Stimulated activated CD8-positive, alpha-beta memory T cell treated with anti-CD3 and anti-CD28 coated beads, Interleukin-15, amount 100 ng/mL, for 1 hour (primary cell): ENCODE measurements at places on chromosomes 3 and 15.

DNA sequence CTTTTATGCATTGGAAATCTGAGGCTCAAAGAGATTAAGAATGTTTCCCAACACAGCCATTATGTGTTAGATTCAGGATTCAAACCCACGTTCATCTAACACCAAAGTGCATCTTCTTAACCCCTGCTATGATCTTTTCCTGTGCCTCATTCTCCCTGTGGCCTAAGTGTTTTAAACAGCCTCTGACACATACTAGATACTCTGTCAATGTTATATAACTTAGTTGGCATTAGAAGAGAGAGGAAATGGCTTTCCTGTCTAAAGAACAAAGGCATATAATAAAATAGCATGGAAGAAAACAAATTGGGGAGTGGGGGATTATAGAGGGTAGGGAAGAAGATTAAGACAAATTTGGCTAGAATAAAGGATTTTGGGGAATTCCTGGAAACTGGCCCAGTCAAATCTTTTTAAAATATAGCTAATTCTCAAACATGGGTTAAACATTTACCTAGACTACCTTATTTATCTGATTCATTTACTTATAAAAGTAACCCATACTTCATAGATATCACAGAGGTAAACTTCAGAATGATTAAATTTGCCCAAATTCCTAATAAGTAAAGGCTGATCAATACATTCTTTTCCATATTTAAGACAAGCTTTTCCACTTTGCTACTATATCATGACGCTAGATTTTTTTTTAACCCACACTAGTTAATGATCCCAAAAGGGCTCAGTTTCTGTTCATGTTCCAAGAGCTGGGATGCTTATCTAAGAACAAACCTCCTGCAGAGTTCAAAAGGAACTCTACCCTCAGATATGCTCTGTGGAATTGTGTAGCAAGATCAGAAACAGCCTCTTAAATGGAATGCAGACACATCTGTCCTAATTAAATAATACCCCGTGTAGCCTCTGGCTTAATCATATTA is 122.9 kb upstream of the PTPRG start:
- DNase-seq = no peak

DNA sequence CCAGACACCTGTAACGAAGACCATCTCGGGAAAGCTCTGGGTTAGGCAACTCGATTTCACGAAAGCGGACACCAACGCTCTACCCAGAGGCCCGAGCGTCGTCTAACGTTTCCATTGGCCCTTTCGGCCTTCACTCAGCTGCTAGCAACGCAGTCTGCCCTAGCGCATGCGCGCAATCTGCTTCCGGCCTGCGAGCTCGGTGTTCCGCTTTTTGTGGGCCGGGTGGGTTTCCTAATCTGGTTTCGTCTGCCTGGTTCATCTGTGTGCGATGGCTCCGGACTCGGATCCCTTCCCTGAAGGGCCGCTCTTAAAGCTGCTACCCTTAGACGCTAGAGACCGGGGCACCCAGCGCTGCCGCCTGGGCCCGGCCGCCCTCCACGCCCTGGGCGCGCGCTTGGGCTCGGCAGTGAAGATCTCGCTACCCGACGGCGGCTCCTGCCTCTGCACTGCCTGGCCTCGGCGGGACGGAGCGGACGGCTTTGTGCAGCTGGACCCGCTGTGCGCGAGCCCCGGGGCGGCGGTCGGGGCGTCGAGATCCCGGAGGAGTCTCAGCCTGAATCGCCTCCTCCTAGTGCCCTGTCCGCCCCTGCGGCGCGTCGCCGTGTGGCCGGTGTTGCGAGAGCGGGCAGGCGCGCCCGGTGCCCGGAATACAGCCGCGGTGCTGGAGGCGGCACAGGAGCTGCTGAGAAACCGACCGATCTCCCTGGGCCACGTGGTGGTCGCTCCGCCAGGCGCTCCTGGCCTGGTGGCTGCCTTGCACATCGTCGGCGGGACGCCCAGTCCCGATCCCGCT is 24.0 kb upstream of the GATM start:
- DNase-seq = peak; percentile 90

DNA sequence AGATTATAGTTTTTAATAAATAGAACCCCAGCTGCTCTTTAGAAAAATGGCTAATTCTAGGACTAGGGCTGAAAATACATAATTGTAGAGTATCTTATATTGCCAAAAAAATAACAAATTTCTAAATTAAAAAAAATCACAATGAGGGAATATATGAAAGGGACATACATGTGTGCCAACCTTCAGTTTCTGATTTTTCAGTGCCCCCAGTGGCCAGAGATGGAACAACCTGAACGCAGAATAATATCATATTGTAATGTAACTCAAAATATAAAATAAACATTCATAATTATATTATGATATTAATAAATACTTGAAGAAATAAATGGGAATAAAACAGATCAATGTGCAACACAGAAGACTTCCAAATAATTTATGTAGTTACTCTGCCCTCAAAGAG is 460.5 kb downstream of the ZNF385D start:
- DNase-seq = no peak

DNA sequence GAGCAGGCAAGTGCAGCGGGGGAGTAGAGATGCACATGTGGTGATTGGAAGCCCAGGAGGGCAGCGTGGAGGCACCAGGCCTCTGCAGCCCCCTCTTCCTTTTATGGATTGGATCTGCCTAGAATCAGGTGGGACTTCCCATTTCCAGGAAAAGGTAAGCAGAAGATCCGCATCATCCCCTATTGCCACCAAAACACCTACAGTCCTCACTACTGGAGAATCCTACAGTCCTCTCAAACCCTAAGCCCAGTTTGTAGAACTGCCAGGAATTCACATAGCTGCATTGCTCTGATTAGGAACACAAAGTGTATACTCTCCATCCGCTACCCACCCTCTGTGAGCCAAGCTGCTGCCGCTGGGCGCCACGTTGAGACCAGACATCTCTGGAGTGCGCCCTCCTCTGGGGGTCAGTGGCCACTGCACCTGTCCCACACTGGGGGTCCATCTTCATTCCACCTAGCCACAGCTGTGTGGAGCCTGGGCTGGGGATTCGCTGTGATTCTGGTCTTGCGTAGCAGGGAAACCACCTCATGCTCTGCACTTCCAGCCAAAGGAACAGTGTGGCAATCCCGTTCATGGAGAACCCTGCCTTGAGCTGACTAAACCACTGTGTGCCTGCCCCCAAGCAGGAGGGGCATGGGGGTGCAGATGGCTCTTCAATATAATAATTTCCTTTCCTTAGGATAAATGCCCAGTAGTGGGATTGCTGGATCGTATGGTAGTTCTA is 88.9 kb upstream of the PTX3 start:
- no peak for DNase-seq

DNA sequence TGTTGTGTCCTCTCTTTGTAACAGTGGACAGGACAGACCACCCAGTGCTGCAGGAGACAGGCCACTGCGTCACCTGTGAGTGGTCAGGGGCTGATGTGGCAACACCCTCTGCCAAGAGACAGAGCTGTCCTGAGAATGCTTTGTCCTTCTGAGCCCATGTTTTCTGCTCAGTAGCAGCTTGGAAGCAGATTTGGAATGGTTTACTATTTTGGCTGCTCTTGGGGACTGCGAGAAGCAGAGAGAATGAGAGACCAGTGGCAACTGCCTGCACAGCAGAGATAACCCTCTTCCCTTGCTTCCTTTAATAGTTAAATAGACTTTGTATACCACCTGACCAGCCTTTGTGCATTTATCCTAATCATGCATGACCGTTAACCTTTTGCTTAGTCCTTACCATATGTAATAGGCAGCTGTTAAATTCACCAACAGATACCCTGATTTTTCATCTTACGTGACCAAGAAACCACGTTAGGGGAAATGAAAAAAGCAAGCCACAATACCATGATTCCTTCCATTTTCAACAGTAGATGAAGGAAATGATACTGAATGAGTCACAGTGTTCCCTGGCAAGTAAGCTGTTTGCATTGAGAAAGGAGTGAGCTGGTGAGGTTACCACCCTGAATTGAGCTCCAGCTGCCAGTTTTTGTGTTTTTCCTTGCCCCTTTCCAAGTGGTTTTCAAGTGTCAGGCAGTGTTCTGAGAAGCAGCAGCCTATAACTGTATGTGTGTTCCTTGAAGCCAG is 35.5 kb downstream of the B3GALNT1 start:
- DNase-seq = no peak

GRCh38 chr3:178966299-178967176 is 105.1 kb downstream of the ZMAT3 start:
- DNase-seq = no peak

- no peak for DNase-seq
Observed at GRCh38 chr15:38153781-38154180, 98.9 kb upstream of the SPRED1 start.

DNA sequence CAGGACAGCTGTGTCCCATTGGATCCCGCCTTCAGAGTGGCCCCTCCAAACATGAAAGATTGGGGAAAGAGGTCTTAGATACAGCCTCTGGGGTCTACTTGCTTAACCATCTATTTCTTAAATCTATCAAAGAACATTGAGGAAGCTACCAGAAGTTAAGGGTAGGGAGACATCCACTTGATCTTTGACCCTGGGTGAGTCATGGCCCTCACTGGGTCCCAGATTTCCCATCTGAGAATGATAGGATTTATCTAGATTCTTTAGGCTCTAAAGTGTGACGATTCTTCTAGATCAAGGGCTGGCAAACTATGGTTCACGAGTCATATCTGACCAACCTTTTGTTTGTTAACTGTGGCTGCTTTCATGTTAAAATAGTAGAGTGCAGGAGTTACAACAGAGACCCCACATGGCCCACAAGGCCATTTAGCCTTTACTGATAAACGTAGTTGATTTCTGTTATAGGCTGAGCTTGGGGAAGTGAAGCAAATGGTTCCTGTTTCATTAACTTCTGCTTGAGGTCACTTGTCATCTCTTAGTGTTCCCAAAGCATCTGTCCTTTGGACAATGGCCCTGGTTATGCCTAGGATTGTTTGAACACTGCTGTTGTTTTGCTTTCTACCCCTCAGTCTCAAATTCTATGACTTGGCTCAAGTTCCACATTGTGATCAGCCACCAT is 8.0 kb downstream of the MUC13 start:
- DNase-seq = no peak

DNA sequence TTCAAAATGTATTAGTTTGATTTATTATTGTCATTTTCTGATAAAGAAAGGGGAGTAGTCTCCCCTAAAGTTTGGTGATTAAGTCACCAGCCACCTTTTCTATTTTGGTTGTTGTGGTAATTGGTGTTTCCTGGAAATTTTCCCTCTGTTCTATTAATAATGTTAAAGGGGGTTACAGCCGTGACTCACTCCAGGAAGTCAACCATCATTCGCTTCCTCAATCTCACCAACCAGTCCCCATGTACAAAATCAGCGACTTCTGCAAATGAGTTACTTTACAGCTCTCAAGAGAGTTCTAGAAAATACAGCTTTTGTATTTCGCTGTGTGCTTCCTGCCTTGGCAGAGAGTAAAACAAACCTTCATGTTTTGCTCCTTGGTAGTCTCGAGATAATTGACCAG is 285.1 kb downstream of the LPP start:
- no peak for DNase-seq

- DNase-seq = no peak
Observed at GRCh38 chr3:167861649-167862048, 126.1 kb downstream of the SERPINI1 start.

GRCh38 chr15:63364399-63365272 is 17.0 kb downstream of the CA12 start:
- no peak for DNase-seq

DNA sequence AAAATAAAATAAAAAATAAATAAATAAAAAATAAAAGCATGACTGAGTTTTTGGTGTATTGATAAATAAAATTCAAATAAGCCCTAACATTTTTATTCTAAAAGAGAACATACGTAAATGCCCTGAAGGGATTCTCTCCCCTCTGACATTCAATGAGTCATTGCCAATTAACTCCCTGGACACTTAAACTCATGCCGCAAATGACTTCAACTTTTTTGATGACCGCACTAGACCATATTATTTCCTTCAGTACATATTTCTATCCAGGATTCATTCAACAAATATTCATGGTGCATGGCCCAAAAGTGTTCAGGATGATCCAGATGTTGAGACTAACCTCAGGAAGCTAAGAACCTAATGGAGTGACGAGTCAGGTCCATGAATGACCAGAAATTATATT is 195.9 kb upstream of the LRRN1 start:
- DNase-seq = no peak

- no peak for DNase-seq
Observed at GRCh38 chr15:58587486-58587885, 155.7 kb downstream of the LIPC start.

- DNase-seq = no peak
Observed at GRCh38 chr15:31489281-31489680, 162.6 kb downstream of the KLF13 start.

DNA sequence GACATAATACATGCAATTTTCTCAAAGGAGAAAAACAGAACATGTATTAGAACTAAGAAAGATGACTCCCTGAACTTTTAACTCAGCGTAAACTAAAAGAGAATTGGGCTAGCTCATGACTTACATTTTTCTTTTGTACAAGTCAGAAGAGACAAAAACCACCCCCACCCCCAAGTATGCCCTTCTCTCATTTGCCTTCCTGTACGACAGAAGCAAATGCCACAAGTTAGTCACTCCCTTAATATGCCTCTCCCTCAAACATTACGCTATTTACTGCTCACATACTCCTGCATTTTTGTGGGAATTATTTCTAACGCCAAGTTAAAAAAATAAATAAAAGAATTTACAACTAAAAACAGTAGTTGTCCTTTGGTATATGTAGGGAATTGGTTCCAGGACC is 22.0 kb downstream of the CPEB1 start:
- DNase-seq = no peak

DNA sequence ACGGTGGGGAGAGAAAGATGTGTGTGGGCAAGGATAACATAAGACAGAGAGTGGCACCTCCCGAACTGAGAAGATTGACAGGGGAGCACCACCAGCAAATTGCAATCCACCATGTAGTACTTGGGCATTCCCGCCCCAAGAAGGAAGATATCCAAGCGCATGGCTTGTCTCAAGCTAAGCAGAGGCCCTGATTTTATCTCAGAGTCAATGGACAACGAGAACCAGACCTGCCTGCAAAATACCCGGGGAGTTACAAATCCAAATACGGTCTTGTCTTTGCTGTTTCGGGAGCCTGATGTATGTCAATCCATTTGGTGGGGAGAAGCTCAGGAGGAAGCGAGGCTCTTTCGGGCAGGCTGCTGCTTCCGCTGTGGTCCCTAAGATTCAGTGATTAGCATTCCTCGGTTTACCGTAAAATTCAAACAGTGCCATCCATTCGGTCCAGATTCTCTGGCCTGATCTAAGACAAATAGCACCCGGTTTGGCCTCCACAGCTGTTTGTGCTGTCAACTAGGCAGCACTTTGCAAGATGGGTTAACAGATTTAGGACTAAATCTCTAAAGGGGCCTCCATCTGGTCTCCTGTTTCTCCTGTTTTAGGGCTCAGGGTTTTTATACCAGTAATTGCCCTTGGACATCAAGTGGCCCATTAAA is 97.7 kb upstream of the WNT5A start:
- DNase-seq = no peak

- no peak for DNase-seq
Observed at GRCh38 chr15:21262851-21263425, 177.4 kb downstream of the POTEB3 start.

DNA sequence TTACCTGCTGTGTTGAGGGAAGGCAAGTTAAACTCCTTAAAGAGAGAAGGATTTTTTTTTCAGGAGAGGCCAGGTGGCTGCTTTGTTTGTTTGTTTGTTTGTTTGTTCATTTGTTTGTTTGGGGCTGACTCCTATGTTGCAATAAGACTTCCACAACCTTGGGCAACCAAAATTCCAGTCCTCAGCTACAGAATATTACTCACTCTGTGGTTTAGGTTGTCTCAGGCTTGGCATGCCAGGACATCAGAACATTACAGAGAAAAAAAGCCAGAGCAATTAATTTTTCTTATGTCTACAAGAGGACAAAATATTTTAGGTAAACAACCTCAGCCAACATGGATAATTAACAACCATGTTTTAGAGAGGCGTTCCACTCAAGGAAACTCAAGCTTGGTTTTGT is 156.7 kb upstream of the ATP11B start:
- no peak for DNase-seq
